ENCODE measurements at places on chromosomes 4 and X.
A peak's percentile ranks its signal among the peaks of the same experiment; 100 is the strongest.

DNA sequence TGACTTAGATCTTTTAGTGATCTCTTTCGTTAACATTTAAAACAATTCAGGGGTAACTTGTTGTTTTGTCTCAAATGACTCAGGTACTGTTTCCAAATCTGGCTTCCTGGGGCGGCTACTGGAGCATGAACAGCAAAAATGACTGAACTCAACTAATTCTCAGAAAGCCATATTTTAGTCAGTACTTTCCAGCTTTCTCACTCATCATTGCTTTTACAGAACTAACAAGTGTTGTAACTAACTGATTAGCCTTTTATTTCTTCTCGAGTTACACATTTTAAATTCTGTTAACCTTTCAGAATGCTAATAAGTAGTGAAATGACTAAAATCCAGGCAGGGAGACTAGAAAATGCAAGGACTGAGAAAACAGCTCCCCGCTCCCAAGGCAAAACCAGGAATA lies 55.3 kb downstream of the JADE3 start:
- no peak for DNase-seq

GRCh38 chr4:65546882-65547416 lies 123.3 kb downstream of the EPHA5 start:
- no peak for DNase-seq

- peak; percentile 2 for DNase-seq
Observed at GRCh38 chr4:65747386-65747785, 77.1 kb upstream of the EPHA5 start.

DNA sequence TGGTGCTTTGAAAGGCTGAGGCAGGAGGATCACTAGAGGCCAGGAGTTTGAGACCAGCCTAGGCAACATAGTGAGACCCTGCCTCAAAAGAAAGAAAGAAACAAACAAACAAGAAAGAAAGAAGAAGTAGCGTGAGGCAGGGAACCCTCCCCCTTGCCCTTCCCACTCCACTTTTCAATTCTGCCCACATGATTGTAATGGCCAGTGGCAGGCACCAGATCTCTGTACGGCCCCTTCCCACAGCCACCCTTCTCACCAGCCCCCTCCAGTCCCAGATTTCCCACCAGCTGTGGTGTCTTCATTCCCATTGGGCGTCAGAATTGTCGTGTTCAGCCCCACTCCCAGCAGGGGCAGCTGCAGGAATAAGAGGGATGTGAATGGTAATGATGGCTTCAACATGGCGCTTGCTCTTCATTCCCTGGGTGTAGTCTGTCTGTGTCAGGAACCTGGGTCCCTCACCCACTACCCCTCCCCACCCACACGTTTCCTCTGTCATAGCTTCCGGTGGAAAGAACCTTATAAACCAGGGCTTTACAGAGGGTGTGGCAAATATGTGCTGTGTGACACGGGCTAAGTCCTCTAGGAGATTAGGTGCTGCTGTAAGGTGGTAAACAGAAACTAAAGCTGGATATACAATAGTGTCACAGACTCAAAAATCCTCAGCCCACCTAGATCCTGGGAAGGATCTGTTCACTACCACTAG lies at the start of gene IL2RG:
Gene IL2RG (minus strand): TSS at position 437 of the 703 bp plus-strand sequence. CDS start 38 bp downstream, at position 399.
- no peak for DNase-seq

DNA sequence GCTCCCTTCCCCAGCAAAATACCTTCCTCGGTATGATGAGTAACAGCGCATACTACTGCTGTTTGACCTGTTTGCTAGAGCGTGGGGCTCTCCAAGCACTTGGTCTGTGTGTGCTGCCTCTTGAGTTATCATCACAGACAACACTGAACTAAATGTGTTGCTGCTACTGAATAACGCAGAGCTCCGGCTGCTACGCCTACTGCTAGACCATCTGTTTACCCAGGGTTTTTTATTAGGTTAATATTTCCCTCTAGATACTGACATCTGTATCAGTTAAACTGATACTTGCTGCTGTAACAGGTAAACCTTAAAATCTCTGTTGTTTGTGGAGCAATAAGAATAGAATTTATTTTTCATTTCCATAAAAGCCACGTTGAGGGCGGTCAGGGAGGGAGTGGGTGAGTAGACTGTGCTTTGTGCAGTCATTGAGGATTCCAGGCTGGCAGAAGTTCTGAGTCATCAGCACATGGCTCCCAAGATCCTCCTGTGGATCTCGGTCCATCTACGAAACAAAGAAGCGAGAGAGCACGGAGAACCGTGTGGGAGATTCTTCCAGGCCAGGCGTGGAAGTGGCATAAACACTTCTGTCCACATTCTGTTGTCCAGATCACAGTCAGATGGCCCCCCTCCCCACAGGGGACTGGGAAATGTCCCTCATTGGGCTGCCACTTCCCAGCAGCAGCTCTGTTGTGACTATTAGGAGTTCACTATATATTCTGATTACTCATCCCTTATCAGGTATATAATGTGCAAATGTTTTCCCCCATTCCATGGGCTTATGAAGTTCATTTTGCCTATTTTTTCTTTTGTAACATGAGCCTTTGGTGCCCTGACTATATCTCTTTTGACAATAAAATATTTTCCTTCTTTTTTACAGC lies 14.1 kb downstream of the GRK4 start:
- no peak for DNase-seq

- no peak for DNase-seq
Observed at GRCh38 chr4:183499389-183499788, 5.5 kb upstream of the ING2 start.

- DNase-seq: peak; percentile 81
Observed at GRCh38 chr4:150078041-150078578, at the start of gene DCLK2. TSS of gene DCLK2 (plus strand) at chr4:150078445. CDS start at chr4:150079028, 583 bp downstream.

GRCh38 chr4:48564151-48564550 lies 74.1 kb downstream of the ZAR1 start:
- DNase-seq: no peak

DNA sequence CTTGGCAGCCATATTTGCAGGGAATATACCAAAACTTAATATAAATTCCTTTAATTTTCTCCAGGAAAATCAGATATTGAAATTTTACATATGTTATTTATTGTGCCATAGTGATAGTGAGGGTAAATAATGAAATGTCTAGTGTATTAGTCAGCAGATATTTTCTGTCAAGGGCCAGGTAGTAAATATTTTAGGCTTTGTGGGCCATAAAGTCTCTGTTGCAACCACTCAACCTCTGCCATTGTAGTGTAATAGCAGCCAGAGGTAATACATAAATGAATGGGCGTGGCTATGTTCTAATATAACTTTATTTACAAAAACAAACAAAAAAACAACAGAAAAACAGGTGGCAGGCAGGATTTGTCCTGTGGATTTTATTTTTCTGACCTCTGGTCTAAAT lies 33.5 kb downstream of the MSL3 start:
- DNase-seq: no peak

- DNase-seq: no peak
Observed at GRCh38 chr4:32768664-32769389, 2048.7 kb downstream of the PCDH7 start.

- DNase-seq: no peak
Observed at GRCh38 chrX:38151441-38151840, 69.2 kb downstream of the SRPX start.

GRCh38 chr4:85861064-85861765 lies 386.3 kb downstream of the ARHGAP24 start:
- DNase-seq: no peak

DNA sequence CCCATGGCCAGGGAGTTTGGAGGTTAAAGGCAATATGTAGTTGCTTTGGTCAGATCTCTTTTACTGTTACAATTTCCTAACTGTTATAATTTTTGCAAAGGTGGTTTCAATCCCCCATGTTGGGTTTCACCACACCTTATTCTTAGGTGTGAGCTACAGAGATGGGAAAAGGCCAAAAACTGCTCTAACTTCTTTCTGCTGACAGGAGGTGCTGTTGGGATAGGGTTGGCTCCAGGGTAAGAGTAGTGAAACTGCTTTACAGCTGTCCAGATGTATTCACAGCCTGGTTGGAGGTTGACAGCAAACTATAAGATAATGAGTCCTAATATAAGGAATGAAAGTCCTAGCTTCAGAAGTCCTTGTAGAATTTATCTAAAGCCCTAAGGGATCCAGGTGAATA lies 181.3 kb upstream of the TEX13D start:
- no peak for DNase-seq

- no peak for DNase-seq
Observed at GRCh38 chr4:21948347-21949072, at the start of gene KCNIP4. TSS of gene KCNIP4 (minus strand) at chr4:21948772.

DNA sequence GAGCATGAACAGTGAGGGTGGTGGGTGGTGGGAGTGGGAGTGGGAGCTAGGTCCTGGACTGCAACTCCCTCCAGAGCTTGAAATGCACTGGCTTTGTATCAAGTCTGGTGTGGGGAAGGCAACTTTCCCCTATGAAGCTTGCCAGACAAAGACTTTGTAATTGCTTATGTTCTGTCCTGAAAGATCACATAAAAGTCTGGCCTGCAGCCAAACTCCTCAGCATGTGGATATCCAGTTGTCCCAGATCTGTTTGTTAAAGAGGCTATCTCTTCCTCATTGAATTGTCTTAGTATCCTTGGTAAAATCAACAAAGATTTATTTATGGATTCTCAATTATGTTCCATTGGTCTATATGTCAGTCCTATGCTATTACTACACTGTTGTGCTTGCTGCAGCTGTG lies 607.9 kb downstream of the GLUD2 start:
- no peak for DNase-seq

- DNase-seq: no peak
Observed at GRCh38 chr4:122050841-122051240, 99.0 kb upstream of the TRPC3 start.

- no peak for DNase-seq
Observed at GRCh38 chr4:184662236-184662635, 12.7 kb downstream of the PRIMPOL start.

- no peak for DNase-seq
Observed at GRCh38 chr4:150387981-150388380, 194.0 kb upstream of the MAB21L2 start.

- peak; percentile 47 for DNase-seq
Observed at GRCh38 chr4:168562041-168562571, 65.3 kb downstream of the PALLD start.

- peak; percentile 83 for DNase-seq
Observed at GRCh38 chr4:26992657-26993361, 132.2 kb downstream of the STIM2 start.

DNA sequence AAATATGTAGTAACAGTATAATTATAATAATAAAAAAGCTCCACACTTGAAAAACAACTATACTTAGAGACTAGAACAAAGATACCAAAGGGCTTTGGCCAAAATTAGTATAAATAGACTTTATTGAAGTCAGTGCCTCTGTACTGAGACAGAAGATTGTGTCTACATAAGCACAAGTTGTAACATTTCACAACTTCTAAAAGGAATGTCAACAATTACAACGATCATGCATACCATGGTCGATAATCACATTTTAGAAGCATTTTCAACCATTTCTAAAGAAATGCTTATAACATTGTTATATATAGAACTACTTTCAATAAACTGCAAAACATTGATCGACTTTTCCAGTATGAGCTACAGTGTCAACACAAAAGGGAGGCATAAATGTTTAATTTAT lies 57.0 kb downstream of the DHX15 start:
- DNase-seq: no peak

DNA sequence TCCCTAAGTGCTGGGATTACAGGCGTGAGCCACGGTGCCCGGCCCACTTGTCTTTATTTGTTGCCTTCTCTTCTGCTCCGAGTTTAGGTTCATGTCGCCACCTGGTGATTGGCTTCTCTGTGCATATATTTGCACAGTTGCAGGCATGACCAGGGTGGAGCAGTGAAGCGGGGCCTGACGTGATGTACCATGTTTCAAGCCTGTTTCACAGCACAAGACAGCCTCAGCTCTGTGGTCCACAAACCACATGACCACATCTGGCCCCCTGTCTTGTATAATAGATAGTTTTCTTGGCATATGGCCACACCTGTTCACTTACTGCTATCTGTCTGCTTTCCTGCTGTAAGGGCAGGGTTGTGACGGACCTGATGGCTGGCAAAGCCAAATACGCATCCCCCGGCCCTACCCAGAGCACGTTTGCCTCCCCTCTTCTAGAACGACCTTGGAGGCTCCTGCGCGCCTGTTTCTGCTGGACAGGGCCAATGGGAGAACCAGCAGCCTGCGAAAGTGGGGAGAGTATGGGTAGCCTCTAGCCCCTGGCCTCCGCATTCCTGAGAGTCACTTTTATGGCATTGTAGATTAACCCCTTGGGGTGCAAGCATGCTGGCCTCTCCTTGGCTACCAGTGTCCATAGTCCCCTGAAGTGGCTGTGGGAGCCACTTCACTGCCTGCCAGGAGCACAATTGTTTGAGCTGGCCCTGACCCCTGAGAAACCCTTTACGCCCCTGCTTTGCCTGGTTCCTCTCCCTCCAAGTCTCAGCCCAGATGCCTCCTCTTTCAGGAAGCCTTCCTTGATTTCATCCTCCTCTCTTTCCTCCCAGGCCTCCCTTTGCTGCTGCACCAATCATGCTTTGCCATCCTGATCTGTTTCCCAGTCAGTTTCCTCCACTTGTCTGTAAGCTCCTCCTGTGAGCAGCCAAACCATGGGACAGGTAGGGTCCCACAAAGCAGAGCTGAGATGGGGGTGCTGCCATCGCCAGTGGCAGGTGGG lies 6.0 kb upstream of the SH3TC1 start:
- peak; percentile 35 for DNase-seq

DNA sequence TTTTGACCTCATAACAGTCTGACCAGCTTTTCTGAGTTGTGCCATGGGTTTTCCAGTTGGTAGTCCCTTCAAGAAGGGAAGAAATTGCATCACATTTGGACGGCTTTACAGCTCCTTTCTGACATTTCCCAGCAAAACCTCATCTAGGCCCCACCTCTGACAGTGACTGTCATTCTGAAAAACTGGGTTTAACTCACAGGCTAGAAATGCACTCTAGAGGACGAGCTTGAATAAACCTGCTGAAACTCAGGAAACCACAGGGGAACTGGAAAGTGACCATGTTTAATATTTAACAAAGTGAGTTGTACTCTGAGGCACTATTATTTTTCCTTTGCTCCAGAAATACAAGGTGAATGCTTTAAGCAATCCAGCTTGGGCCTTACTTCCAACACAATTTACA lies 434.3 kb upstream of the RASGEF1B start:
- DNase-seq: no peak

DNA sequence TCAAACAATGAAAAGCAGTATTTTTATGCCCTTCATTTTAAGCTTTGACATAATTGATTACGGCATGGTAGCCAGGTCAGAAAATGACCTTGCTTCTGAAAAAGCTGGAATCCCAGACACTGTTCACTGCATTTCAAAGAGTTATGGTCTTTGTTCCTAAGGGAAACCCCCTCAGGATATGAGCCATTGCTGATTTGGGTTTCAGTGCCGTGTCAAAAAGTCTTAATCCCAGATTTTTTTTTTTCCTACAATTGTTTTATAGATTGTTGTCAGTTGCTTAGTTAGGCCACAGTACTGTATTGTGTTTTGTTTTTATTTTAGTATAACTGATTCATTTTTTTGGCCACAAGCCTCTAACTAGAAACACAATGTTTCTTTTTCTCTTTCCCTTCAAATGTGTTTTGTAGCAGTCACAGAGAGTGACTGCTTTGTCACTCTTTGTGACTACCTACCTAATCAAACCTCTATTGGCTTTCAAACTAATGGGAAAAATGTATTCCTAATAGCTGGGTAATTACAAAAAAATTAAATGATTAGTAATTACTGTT lies 10.3 kb downstream of the WDR44 start:
- DNase-seq: no peak

- DNase-seq: no peak
Observed at GRCh38 chr4:13537832-13538177, 6.5 kb downstream of the NKX3-2 start.

- peak; percentile 74 for DNase-seq
Observed at GRCh38 chr4:95857761-95858160, 17.9 kb downstream of the PDHA2 start.

Data from NCI-H226 (cell line).